Aorta (tissue), 5 donors: ENCODE measurements at places on chromosomes 7 and 10. TPM values are rescaled to one million over a fixed set of nuclear protein-coding genes. Genes with fewer than 3 reads are reported as not detected.

DNA sequence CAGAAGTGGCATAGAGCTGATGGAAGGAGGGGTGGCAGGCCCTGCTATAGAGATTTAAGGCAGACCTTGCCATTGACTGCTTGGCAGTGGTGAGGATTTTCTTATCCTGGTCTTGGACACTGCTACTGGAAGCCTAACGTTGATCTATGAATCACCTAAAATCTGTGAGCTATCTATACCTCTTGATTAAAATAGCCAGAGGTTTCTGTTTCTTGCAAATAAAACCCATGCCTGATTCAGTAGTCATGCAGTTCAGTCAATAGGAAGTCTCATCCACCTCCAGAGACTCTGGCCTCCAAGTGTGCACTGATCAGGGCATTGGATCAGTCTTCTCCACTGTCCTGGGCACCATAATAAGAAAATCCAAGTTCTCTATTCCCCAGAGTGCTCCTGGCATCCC lies 286.5 kb downstream of the PTEN start:
- no peaks in the 10 kb centered on the region for H3K36me3 ChIP-seq
- no peak overlapping the region for H3K27ac ChIP-seq
- DNase-seq = no peak
- H3K27me3 ChIP-seq = no peaks in the 10 kb centered on the region
- H3K4me3 ChIP-seq = no peak overlapping the region

DNA sequence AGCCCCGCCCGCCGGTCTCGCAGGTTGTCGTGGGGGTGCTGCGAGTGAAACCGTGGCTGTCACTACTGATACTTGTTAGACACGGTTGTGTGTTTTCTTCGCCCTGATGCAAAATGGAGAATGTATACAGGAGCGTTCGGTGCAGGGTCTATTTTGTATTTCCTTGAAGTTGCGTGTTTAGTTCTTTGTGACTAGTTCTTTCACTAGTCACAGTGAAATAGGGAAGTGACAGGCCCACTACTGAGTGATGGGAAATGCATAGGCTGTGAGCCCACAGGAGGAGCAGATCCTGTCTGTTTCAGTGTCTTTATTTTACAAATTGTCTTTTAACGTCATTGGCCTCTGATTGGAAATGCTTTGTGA lies 675 bp downstream of the ABRAXAS2 start:
- no peaks in the 10 kb centered on the region for H3K27me3 ChIP-seq
- no peak for DNase-seq
- no peaks in the 10 kb centered on the region for H3K4me1 ChIP-seq

The HOXA4 gene
- 11.6 TPM for total RNA-seq

The SORCS1 gene
- 1.4 TPM for total RNA-seq

- H3K27me3 ChIP-seq = no peaks in the 10 kb centered on the region
- no peak overlapping the region for H3K4me3 ChIP-seq
- no peaks in the 10 kb centered on the region for H3K4me1 ChIP-seq
- no peak overlapping the region for H3K27ac ChIP-seq
- DNase-seq = no peak
Measured at GRCh38 chr7:109622320-109622719, 1052.6 kb downstream of the DNAJB9 start.

The CARD11 gene
- 1.9 TPM for total RNA-seq

The ADRB1 gene
- total RNA-seq = 0.12 TPM
